ENCODE measurements at places on chromosomes 5 and 9.
A peak's percentile ranks its signal among the peaks of the same experiment; 100 is the strongest.

GRCh38 chr9:123420592-123421111 lies 64.7 kb downstream of the CRB2 start:
- DNase-seq = no peak

DNA sequence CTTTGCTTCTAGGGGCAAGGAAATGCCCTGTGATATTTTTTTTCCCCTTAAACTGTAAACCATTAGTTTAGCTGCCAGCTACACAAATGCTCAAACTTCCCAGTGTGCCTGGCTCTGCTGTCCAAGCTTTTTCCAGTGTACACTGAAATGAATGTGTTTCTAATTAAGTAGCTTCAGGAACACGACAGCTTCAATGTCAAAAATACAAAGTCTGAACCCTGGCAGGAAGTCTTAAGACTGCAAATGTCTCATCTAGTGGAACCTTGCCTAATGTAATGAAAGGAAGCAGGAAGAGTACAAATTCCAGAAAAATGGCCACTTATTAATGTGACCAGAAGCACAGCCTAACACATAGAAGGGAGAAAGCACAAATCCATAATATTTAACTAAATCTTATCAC lies 255.2 kb downstream of the CRB2 start:
- no peak for DNase-seq

- no peak for DNase-seq
These were observed 19.4 kb upstream of the PHYHD1 start for GRCh38 chr9:128901379-128901778.

GRCh38 chr9:81410201-81410600 lies 279.1 kb downstream of the TLE1 start:
- no peak for DNase-seq

DNA sequence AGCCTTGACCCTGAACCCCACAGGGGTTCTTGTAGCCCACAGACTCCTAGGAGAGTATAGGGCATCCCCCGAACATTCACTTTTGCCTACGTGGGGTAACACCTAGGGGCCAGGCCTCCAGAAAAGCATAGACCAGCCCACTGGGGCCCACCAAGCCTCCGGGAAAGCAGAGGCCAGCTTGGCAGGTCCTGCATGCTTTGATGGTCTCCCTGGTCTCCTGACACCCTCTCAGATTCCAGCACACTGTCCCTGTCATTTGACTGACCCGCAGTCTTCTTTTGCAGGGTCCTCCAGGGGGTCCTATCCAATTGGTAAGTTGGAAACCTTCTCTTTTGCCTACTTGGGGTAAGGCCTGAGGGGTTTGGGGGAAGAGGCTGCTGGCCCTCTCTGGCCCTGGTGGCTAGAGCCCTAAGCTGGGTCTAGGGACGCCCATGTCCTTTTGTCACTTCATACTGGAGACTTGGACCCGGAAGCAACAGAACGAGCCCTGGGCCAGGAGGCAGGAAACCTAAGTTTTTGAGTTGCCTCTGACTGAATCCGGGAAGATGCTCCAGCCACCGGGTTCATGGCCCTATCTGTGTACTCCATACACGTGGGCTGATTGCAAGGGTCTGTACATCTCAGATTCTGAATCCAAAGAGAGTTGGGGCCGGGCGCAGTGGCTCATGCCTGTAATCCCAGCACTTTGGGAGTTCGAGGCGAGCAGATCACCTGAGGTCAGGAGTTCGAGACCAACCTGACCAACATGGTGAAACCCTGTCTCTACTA lies 20.9 kb upstream of the ORM1 start:
- no peak for DNase-seq

DNA sequence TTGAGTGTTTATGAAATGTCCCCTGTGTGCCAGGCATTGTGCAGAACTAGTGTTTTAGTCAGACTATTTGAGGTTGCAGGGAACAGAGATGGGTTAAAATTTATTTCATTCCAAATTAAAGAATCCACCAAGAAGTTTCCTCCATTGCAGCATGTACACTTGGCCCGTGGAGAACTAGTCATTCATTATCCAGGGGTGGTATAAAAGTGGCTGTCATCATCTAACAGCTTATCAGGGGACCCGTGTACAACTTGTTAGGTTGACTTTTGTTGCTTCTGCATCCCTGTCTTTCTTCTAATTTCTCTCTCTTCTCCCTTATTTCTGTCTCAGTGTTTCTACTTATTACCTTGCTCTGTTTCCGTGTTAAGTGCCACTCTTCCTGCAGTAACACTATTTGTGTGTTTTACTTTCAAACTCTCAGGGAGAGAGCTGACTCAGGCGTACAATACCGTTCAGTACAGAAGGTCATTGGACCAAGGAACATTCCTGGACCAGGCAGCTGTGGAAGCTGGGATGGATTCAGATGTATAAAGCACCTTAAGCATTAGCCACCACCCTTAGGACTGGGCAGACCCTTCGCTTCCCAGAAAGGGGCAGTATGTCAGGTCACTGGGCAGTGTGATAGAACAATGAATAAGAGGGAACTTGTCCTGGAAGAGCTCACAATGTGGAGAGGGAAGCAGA lies 36.1 kb downstream of the MAP3K1 start:
- DNase-seq = no peak

- no peak for DNase-seq
These were observed 284.1 kb downstream of the CTNND2 start for GRCh38 chr5:11620172-11620571.

GRCh38 chr9:4762108-4762885 lies 21.3 kb upstream of the AK3 start:
- DNase-seq = peak; percentile 54

- DNase-seq = peak; percentile 80
These were observed 59.7 kb upstream of the TRPC7 start for GRCh38 chr5:136424835-136425584.

- no peak for DNase-seq
These were observed 686 bp upstream of the COL27A1 start for GRCh38 chr9:114154600-114155102.

DNA sequence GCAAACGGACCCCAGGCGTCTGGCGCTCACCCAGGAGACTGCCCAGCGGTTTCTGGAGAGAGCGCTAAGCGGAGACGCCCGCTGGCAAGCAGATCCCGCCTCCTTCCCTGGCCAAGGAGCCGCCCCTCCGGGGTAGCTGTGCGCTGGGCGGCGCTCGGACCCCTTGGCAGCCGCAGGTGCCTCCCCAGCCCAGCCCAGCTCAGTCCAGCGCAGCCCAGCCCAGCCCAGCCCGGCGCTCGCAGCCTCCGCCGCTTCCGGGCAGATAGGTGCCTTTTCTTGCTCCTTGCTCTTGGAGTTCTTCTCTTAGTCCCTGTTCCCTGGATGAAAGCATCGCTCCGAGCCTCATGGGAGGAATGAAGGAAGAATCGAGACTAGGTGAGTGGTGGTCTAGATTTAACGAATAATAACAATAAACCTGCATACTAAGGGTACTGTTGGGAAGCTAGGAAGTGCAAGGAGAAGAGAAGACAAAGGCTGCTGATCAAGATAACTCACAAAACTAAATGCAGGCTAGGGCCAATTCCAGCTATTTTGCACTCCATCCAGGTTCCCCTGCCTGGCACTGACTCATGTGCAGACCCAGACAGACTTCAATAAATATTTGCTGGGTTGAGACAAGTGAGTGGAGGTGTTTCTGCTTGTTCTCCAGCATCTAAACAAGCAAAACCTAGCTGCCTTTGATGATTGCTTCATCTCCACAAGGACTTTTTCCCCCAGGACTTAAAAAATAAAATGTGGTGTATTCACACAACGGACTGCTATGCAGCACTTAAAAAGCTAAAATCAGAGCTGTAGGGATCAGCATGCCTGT lies at the start of gene STK32A:
Gene STK32A (plus strand): TSS at position 202 of the 811 bp plus-strand sequence. CDS start 4,609 bp downstream, outside the sequence.
- DNase-seq = peak; percentile 21

GRCh38 chr9:132949709-132950108 lies 5.3 kb upstream of the TSC1 start:
- DNase-seq = no peak

GRCh38 chr5:112290691-112291090 lies 128.4 kb downstream of the EPB41L4A start:
- no peak for DNase-seq

DNA sequence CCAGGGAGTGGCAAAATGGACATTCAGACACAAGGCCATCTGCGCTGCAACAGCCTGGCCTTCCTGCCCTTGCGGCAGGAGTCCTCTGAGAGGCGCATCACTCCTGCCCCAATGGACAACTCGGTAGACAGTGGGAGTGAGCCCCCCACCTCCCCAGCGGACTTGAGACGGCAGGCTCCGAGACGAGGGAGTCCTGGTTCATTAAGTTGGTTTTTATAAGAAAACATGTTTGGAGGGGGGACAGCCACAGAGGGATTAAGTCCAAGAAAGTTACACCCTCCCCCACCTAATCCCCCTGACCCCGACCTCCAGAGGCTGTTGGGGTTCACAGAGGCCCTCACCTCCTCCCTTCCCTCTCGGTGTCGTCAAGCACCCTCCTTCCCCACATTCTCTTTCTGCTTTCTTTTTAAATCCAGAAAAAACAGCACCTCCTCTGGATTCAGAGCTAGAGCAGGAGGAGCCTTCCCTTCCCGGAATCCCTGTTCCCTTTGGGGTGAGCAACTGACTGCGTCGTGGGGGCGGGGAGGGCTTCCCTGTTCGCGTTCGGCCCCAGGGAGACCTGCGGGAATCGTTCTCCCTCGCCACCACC lies 1.8 kb upstream of the EGR1 start:
- no peak for DNase-seq

- no peak for DNase-seq
These were observed 20.7 kb downstream of the IFNE start for GRCh38 chr9:21461377-21461776.

- no peak for DNase-seq
These were observed 174.9 kb upstream of the MVB12B start for GRCh38 chr9:126151686-126152134.

DNA sequence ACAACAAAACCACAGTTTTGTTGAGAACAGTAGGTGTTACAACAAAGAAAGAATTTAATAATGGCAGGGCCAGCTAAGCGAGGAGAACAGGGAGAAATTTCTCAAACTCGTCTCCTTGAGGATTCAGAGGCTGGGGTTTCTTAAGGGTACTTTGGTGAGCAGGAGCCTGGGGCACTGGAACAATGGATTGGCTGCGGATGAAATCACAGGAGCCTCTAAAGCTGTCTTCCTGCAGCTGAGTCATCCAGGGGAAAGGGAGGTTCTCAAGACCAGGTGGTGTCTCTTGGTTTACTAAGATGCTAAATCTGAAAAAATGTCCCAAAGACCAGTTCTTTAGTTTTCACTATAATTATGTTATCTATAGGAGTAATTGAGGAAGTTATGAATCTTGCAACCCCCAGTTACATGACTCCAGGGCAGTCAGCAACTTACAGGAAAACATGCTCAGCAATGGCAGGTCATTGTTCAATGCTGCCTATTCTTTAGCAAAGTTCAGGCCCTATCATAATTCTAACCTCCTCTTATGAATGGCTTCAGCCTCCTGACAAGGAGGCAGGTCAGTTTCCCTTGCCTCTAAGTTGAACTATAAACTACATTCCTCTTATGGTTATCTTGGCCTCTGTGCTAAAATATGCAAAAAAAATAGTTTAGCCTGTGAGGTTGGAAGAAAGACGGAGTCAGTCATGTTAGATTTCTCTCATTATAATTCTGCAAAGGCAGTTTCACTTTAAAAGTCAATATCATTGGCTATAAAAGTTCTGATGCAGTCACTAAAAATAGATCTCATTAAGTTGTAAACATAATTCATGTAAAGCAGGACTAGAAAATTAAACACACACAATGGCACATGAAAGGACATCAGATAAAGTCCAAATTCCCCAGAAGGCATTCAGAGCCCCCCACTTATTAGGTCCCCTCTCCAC lies 63.3 kb upstream of the CKS2 start:
- DNase-seq = no peak

DNA sequence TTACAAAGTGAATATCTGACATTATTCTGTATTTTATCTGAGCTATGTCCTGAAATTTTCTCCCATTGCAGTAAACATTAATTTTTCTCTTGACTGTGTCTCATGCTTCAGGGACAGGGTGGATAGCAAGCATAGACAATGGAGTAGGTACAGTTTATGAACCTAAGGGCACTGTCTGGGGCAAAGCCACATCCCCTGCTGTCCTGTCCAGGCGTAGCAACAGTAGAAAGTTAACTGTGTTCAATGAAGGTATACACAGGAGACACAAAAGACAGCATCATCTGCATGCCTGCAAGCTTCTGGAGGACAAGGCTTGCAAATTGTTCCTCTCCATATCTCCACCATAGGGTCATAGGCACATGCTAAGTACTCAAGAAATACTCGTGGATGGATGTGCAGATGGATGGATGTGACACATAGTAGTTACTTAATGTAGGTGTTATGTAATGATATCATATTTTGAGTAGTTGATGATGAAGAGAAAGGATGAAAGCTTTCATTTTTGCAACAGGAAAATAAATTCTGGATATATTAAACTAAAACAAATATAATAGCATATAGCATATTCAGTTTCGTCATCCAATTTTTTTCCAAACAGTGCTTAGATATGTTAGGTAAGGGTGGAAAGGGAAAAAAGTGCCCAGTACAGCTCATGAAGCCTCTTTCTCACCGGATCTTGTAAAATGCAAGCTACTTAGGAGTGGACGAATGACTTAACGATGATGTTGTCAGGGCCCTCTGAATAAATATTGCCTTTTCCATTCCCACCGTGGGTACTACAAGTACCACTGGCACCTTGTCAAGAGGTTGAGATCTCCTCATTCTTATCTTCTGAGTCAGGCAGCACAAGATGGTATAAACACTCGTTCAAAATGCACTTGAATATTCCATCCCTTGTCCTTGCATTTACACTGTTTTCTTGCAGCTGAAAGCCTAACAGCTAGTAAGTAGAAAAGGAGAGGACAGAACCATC lies 19.9 kb upstream of the ZSWIM6 start:
- DNase-seq = peak; percentile 70

DNA sequence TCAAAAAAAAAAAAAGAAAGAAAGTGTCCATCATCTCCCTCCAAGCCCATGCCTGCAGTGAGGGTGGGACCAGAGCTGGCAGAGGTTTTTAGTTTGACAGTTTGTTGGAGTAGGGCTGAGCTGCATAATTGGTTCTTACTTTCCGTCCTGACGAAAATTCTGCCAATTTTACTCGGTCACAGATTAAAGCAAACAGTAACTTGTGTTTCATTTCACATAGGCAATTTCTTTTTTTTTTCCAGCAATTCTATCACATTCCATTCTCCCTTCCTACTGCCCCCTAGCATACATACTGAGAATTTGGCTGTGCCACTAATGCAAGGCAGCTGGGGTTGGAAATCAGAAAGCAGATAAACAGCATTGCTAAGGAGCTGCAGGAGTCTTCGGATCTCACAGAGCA lies 132.4 kb downstream of the FRMD3 start:
- no peak for DNase-seq

DNA sequence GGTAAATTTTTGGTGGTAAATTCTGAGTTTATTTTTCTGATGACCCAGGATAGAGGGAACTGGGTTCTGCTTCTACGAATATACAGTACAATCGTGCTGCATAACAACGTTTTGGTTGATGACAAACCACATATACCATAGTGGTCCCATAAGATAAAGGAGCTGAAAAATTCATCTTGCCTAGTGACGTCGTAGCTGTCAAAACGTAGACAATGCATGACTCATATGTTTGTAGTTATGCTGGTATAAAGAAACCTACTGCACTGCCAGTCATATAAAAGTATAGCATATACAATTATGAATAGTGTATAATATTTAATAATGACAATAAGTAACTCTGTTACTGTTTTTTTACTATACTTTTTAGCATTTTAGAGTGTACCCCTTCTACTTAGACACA lies 244.0 kb downstream of the GAS1 start:
- no peak for DNase-seq

All from NCI-H460 (cell line).